ENCODE measurements at places on chromosomes 4 and X.
A peak's percentile ranks its signal among the peaks of the same experiment; 100 is the strongest.

DNA sequence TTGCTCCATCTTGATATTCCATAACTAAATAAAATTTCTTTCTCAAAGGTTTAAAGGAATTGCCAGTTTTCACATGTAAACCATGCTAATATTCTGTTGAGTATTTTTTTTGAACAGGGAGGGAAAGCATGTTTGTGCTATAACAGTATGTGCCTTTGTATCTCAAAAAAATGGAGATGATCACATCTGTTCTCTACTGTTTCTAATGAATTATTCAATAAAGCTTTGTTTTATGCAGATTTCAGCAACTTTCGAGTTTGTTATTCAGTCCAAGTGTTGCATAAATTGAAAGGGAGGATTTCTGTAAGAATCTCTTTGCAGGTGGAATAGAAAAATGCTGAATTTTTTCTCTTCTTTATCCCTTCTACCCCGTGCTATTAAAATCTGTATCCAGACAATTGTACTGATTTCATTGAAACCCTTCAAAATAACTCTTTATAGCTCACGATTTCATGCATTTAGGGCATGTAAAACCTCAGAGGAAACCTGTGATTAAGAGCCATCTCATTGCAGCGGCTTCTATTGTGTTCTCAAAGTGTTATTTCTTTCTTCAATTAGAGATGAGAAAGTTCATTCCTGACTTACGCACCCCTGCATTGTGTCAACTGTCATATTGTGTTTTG, 42.1 kb downstream of the NEIL3 start:
- DNase-seq: no peak

GRCh38 chr4:131046821-131047220, 1950.9 kb downstream of the C4orf33 start:
- DNase-seq: no peak

DNA sequence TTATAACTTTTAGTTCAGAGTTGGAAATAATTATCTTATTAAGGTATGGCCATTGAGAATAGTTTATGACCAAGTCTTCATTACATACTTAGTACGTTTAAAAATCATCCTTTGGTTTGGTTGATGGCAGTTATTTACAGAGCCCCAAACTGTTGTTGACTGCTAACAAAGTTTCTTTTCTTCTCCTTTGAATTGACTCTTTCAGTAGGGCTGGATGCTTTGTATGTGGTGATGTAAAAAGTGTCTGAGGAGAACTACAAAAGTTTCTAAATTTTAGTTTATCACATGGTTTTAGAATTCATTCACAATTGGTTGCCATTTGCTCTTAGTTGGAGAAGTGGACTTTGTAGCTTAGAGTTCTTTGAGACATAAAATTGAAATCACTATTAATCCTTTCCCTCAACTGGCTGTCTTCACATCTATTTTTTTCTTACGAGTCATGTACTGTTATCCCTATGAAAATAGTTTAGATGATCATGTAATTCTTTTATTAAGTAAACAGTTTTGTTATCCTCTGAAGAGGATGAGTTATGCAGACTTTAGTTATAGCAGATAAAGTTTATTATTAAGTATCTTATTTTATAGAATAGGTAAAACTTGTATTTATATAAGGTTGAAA, 14.8 kb downstream of the PTPN13 start:
- no peak for DNase-seq

DNA sequence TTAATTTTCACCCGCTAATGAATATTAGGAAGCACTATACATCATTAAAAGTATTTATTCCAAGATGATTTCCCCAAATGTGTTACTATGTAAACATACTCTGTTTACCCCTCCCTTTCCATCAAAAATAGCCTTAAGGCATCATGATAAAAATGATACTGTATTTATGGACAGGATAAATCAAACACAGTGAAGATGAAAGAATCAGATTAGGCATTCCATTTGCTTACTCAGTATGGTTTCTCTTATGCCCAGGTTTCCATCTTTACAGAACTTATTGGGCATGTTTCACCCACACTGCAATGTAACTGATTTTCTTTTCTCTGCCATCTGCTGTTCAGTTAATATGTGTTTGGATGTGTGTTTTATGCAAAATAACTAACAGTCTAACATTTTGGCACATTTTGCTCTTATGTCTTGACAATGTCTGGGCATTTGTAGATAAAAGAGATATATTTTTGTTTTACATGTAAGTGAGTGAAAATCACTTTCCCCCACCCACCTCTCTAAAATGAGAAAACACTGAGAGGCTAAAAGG, 445.2 kb downstream of the RPA4 start:
- no peak for DNase-seq

DNA sequence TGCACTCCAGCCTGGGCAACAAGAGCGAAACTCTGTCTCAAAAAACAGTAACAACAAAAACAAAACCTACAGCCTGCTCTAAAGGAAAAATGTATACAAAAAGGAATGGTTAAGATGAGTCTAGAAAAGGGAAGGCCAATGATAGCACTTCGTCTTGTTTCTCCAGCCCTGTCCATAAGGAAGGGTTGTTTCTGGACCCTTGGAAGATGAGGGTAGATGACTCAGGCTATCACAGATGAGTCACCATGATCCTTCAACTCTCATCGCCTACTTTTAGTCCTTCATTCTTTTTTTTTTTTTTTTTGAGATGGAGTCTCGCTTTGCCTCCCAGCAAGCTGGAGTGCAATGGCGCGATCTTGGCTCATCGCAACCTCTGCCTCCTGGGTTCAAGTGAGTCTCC, 8.8 kb downstream of the PLA2G12A start:
- DNase-seq: no peak

GRCh38 chrX:103941201-103941975, 21.0 kb upstream of the TMSB15B start:
- DNase-seq: no peak

GRCh38 chr4:16591272-16591826, 307.1 kb downstream of the LDB2 start:
- DNase-seq: no peak

GRCh38 chr4:145530662-145531061, 49.0 kb downstream of the SMAD1 start:
- no peak for DNase-seq

- DNase-seq: no peak
These were observed 46.2 kb downstream of the REELD1 start for GRCh38 chr4:146260521-146260920.

DNA sequence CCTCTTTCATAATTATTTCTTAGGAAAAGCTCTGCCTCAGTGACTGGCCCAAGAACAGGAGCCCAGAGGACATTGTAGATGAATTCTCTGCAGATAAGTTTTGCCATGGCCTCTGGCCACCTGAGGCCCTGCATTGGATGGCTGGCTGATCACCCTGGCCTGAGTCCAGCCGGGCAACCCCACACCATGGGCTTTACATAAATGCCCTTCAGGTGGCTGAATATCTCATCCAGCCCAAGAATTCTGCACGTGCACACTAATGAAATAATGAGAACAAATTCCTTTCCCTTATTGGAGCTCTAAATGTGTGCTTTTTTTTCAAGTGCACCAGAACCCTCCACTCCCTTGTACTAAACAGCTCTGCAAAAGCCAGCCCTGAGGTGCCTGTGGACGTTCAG, 65.7 kb downstream of the IRF2 start:
- no peak for DNase-seq

DNA sequence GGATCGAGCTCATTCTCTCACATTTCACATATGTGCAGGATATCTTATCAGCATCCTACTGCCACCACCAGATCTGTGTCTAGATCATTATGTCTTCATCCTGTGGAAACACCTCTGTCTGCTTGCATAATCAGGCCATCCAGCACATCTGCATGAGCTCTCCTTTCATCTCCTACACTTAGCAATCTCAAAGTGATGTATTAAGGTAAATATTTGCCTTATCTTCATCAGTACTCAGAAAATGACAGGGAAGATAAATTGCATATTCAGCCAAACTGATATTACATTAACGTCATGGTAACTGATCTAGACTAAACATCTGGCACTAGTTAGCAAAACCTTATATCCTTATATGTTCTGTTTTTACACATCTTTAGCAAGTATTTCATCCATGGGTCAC, 207.3 kb upstream of the PABPC4L start:
- no peak for DNase-seq

GRCh38 chr4:38759113-38759789, 23.5 kb downstream of the TLR10 start:
- DNase-seq: peak; percentile 46

DNA sequence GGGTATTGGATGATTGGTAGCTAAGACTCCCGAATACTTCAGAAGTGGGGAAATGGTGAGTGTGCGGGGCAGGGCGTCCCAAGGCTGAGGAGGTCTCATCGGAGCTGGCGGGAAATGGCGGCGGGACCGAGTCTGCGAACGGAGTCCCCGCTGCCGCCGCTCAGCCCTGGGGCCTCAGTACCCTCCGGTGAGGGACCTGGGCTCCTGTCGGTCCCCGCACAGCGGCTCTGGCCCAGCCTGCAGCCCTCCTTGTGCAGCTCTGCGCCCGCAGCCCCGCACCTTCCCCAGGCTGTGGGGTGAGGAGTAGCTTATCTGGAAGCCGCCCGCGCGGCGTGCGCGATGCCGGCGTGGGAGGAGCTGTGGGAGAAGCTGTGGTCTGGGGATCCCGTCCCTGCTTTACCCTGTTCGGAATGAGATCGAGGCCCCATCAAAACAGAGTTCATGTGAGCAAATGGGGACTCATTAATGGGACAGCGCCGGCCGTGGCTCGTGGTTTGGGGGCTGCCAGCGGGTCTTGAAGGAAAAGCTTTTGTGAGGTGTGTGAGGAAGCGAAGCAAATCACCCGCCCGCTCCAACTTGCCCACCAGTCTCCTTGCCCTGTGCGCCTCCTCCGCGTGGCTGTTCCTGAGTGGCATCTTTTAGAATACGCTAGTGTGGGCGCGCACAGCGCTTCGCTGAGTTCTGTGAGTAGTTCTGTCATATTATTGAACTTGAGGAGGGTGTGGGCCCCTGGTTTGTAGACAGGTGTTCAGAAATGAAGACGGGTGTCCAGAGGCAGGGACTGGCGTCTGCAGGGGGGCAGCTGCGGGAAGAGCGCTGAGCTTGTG, 531 bp downstream of the ZNF141 start:
- peak; percentile 58 for DNase-seq

DNA sequence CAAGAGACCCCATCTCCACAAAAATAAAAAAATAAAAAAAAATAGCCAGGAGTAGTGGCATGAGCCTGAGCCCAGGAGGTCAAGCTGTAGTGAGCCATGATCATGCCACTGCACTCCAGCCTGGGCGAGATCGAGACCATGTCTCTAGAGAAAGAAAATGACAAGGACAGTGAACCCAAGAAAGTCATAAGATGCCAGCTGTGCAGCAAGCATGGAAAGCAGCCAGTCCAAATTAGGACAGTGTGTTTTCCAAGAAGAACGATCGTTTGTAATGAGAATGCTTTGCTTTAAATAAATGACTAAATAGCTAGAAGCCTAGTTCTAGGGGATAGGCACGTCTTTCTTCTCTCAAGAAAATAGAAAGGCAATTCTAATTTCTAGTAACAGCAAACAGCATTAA, 58.4 kb upstream of the MSANTD1 start:
- DNase-seq: no peak

DNA sequence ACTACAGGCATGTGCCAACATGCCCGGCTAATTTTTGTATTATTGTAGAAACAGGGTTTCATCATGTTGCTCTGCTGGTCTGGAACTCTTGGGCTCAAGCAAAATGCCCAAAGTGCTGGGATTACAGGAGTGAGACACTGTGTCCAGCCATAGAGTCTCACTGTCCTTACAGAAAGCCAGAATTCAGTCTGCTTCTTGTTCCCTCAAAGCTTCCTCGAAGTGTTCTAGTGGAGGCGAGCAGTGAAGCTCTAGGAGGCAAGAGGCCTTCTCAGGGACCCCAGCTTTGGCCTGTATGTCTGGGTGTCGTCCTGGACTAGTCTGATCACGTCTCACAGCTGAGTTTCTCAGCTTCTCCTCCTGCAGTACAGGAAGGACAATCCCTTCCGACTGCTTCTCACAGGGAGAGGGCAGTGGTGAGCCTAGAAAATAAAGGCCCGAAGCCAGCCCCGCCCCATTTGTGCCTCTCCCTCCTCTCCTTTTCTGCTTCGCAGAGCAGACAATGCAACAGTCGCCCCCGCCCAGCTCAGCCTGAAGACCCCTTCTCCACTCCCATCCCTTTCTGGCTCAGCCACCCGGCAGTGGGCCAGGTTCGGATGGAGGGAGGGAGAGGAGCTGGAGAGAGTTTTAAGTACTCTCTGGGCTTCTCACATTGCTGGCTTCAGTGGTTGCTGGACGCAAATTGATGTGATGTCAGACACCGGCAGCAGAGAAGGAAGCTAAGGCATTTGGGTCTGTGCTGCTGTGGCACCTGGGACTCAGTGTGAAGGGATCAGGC, 11.1 kb upstream of the FAM3A start:
- peak; percentile 48 for DNase-seq

GRCh38 chr4:169005453-169006099, 4.5 kb downstream of the CBR4 start:
- no peak for DNase-seq

DNA sequence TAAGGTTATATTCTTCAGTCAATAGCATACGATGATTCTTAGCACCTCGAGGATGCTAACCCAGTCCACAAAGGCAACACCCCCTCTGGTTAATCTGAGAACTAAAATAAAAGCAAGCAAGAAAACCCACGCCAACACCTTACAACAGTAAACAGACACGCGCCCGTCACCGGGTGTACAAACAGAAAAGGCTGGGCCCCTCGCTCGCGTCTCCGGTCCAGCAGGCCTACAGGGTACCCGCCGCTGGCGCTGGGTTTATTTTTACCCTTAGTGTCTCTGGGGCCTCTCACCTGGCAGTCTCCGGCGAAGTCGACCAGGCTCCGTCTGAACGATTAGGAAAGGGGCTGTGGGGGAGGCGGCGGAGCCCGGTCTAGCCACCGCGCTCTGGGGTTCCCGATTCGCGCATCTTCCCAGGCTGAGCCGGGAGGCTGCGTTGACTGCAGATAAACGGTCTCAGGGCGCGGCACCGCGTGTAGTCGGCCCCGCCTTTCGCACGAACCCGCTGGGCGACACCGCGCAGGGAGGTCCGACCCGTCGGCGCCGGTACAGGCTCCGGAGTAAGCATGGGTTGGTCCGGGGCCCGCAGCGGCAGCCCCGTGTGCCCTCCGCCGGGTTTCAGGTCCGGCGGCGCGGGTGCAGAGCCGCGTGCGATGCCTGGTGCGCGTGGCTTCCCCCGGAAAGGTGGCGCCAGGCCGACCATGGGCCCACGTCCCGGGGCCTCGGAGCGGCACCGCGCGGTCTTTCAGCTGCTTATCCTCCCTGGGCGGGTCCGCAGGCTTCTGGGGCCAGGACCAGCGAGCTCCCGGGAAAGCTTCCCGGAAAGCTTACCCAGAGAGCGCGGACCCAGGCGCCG, 441 bp downstream of the SLC9B2 start:
- DNase-seq: peak; percentile 69

GRCh38 chrX:40043895-40044294, 53.9 kb downstream of the BCOR start:
- DNase-seq: no peak

DNA sequence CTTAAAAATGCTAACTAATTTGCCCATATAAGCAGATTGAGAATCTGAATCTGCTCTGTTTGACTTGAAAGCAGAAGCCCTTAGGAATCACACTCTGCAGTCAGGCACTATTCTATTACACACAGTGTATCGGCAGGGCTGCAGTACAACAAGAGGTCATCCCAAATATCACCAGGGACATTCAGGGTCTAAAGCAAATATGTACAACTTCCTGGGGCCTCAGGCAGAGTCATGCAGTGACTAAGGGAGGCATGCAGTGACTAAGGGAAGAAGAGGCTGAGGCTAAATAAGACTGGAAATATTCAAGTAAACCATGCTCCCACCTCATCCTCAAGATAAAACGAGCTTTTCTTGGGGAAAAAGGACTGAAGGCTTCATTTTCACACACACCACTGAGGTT, 20.9 kb downstream of the MAPK10 start:
- DNase-seq: no peak

GRCh38 chrX:57519578-57520118, 72.2 kb upstream of the ZXDB start:
- DNase-seq: no peak

Data from activated CD4-positive, CD25-positive, alpha-beta regulatory T cell treated with anti-CD3 and anti-CD28 coated beads, Interleukin-2, amount 50 U/mL, for 72 hours (primary cell).